ENCODE measurements at places on chromosomes 13 and 19. TPM values are rescaled to one million over a fixed set of nuclear protein-coding genes. Genes with fewer than 3 reads are reported as not detected.

RNF113B gene
- not detected for total RNA-seq

S1PR4 gene
- not detected for total RNA-seq

CLDND2 gene
- not detected for total RNA-seq

FRY gene
- 11.2 TPM for total RNA-seq

DDX49 gene
- 44.3 TPM for total RNA-seq

ZNF91 gene
- total RNA-seq, result 23.0 TPM

FEM1A gene
- total RNA-seq, result 18.8 TPM

CAMSAP3 gene
- not detected for total RNA-seq
